Hepatocyte (in vitro differentiated cells): ENCODE measurements at places on chromosomes 3 and 15. TPM values are rescaled to one million over a fixed set of nuclear protein-coding genes. Genes with fewer than 3 reads are reported as not detected.

The KY gene
- 0.76 and 1.6 TPM in 2 replicates for total RNA-seq

The CTXN2 gene
- total RNA-seq = 0.12 TPM in 1 of 2 replicates, not detected in the other

The IL5RA gene
- total RNA-seq = 1.5 TPM in 1 of 2 replicates, not detected in the other

DNA sequence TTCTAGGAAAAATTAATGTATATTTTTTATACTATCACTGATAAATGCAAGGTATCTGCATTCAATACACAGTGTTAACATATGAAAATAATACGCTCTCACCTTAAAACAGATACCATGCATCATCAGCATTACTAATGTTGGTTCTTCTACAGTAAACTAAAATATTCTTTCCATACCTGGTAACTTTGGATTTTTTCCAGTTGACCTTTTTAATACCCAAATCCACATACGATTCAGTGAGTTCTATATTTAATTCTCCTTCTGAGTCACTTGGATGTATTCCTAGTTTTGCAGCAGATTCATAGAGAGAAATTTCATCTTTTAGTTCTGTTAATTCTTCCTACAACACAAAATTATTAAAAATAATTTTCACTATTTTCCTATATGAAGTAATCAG, 29.9 kb downstream of the CEP152 start:
- DNase-seq = no peak
- no peak overlapping the region for H3K4me3 ChIP-seq
- no peaks in the 10 kb centered on the region for H3K4me1 ChIP-seq
- H3K27me3 ChIP-seq = no peaks in the 10 kb centered on the region

DNA sequence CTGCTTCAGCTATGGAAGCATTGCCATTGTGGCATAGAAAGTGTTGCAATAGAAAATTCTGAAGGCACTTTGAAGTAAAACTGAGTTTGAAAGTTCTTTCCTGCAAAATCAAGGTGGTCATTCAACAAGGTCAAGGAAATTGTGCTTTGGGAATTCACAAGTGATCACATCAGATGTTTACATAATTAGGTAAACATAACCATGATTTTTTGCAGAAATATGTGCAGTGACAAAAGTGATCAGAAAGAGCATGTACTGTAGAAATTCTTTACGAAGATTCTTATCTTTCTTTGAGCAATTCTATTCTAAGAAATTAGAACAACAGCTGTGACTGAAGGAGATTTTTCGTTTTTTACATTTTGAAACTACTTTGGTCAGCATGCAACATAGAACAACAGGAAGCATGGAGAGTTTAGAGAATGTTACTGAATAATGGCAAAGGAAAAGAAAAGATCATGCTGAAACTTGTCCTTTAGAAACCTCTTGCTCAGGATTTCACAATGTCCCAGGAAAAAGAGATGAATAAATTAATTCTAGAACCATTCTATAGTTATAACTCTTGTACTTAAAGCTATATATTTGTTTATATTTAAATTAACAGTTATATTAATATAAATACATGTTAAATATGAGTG, 643.4 kb upstream of the ARPP21 start:
- H3K27me3 ChIP-seq = no peaks in the 10 kb centered on the region
- H3K4me1 ChIP-seq = no peaks in the 10 kb centered on the region
- DNase-seq = no peak
- H3K4me3 ChIP-seq = no peak overlapping the region
- H3K27ac ChIP-seq = no peak overlapping the region

DNA sequence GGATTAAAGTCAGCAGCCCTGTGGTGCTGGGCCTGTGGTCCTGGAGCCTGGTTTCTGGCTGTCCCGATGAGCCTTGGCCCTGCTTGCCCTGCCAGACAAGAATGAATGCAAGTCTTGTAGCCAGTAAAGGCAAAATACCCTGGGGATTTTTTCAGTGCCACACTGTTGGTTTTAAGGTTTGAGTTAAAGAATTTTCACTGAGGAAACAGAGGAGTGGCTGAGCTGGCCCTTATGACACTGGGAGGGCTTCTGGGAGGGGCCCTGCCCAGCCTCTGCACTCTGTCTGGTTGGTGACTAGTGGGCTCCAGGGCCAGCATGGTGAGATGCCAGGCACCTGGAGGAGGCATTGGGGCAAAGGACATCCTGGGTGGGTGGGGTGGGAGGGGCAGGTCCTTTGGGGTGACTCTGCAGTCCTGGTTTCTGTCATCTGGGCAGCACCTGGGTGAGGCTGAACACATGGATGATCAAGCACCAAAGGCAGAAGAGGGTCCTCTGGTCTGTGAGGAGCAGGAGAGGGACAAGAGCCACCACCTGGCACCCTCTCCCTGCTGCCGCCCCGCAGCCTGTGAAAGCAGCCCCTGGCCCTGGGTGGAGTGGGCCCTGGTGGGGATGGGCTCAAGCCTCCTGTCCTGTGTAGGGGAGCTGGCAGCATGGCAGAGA, 12.5 kb upstream of the PLA2G4E start:
- H3K4me1 ChIP-seq = no peaks in the 10 kb centered on the region
- DNase-seq = no peak
- no peaks in the 10 kb centered on the region for H3K27me3 ChIP-seq
- H3K4me3 ChIP-seq = no peak overlapping the region
- no peaks in the 10 kb centered on the region for H3K36me3 ChIP-seq

DNA sequence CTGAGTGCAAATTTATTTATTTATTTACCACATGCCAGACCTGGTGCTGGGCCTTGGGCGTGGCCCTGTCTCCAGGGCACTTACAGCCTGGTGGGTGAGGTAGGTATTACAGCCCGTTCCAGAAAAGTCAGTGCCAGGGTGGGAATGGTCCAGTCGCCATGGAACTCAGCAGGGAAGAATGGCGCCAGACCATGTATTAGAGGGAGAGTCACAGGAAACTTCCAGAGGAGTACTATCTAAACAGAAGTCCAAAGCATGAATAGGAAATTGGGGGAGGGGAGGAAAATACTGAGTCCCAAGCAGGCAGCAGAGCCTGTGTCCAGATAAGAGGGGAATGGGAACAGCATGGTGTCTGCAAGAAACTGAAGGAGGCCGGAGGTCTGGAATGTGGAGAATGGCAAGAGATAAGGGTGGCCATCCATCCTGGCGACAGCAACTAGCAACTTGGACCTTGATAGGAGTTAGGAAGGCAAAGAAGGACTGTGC, 27.0 kb downstream of the SH3BP5 start:
- no peaks in the 10 kb centered on the region for H3K36me3 ChIP-seq
- H3K27ac ChIP-seq = peak overlapping the region; percentile 71
- H3K27me3 ChIP-seq = no peaks in the 10 kb centered on the region
- H3K4me3 ChIP-seq = no peak overlapping the region

DNA sequence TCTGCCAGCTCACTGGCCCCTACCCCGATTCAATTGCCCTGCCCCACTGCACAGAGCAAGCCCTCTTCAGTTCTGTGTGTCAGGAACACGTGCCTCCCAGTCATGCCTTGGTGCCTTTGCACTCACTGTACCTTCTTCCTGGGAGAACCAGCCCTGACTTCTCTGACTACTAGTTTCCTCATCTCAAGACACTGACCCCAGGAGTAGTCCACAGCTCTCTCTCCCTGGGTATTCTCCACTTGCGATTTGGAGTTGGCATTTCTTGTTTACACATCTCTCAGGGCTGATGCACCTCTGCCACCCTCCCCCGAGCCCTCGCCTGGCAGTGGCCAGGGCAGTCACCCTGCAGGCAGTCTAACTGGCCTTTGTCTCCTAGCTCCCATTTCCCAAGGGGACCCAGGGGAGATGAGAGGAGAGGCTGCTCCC, 5.7 kb downstream of the CISH start:
- DNase-seq = no peak
- no peak overlapping the region for H3K4me3 ChIP-seq
- H3K36me3 ChIP-seq = no peaks in the 10 kb centered on the region
- H3K27me3 ChIP-seq = no peaks in the 10 kb centered on the region
- peaks cover 29% of the 10 kb centered on the region for H3K4me1 ChIP-seq
- H3K27ac ChIP-seq = no peak overlapping the region
